ENCODE measurements at places on chromosomes 16 and 17. TPM values are rescaled to one million over a fixed set of nuclear protein-coding genes. Genes with fewer than 3 reads are reported as not detected.
A peak's percentile ranks its signal among the peaks of the same experiment; 100 is the strongest.

DNA sequence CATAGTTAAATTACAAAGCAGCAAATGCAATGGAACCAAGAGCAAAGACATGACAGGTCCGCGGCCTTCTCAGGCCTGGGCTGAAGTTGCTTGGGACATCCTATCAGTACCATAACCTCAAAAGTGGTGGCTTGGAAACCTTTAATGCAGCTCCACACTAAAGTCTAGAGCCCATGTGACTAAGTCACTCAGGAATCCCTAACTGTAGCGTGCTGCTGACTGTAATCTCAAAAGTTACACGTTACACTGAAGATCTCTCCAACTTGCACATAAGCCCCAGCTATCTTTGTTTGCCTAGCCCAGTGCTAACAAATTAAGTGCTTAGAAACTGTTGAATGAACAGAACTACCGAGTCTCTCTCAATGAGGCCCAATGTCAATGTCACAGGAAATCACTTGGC, 27.8 kb downstream of the NUP88 start:
- H3K27ac ChIP-seq, result no peak overlapping the region
- H3K36me3 ChIP-seq, result peaks cover 83% of the 10 kb centered on the region
- no peaks in the 10 kb centered on the region for H3K27me3 ChIP-seq
- H3K4me3 ChIP-seq, result no peak overlapping the region
- DNase-seq, result no peak

The PIMREG gene
- total RNA-seq, result 70.4 TPM

GRCh38 chr17:20273741-20274500, 193.4 kb downstream of the LGALS9B start:
- peak; percentile 44 for DNase-seq
- no peak overlapping the region for H3K27ac ChIP-seq
- H3K27me3 ChIP-seq, result no peaks in the 10 kb centered on the region
- H3K4me1 ChIP-seq, result no peaks in the 10 kb centered on the region
- H3K36me3 ChIP-seq, result peaks cover 5% of the 10 kb centered on the region

DNA sequence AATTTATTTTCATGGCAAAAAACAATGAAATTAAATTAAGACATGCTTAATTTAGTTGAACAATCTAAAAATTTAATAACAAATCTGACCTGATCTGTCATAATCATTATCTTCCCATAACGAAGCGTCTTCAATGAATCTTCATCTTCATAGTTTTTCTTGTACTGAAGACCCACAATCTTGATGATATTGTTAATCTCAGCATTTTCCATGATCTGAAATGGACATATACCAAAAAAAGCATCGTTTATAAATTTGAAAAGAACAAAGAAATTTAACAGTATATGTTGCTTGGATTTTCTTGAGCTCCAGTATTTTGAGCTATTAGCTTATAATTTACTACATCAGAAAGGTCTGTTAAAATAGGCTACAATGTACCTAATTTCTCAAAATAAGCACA, 10.2 kb downstream of the TOP2A start:
- DNase-seq, result no peak
- no peaks in the 10 kb centered on the region for H3K4me1 ChIP-seq

- no peak overlapping the region for H3K4me3 ChIP-seq
- no peaks in the 10 kb centered on the region for H3K36me3 ChIP-seq
- no peak for DNase-seq
- peaks cover 17% of the 10 kb centered on the region for H3K27me3 ChIP-seq
- no peaks in the 10 kb centered on the region for H3K4me1 ChIP-seq
These were observed 6.5 kb upstream of the ABR start for GRCh38 chr17:1186214-1186820.

- no peak for DNase-seq
- no peak overlapping the region for H3K27ac ChIP-seq
- H3K36me3 ChIP-seq, result peaks cover 3% of the 10 kb centered on the region
- H3K4me1 ChIP-seq, result no peaks in the 10 kb centered on the region
- H3K4me3 ChIP-seq, result no peak overlapping the region
- H3K27me3 ChIP-seq, result no peaks in the 10 kb centered on the region
These were observed 9.4 kb downstream of the C16orf86 start for GRCh38 chr16:67675999-67676398.

DNA sequence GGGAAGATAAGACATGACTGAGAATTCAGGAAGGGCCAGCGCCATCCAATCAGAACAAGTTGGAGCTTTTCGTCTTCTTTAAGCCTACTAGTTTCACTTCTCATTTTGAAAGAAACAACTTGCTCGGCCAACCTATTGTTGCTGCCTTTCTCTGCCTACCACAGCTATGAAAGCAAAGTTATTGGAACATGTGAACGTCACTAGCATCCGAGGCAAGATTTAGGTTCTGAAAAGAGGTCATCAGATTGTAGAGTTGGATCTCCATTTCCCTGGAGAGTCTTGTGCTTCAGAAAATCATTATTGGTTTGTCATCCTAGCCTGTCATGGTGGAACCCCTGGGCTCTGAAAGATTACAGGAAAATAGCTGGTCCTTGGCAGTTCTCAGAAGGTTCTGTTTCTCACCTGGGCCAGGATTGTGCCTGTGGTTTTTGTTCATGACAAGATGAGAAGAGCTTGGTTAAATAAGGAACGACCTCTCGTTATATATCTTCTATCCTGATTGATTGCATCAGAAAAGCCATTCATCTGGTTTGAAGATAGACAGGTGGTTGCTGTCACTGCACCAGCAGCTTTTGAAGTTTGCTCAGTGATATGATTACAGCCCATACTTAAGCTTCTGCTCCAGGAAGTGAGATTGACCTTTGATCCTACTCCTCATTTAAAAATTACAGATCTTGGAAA, 25.3 kb downstream of the CDH13 start:
- peaks cover 34% of the 10 kb centered on the region for H3K4me1 ChIP-seq
- H3K27ac ChIP-seq, result no peak overlapping the region
- no peak overlapping the region for H3K4me3 ChIP-seq
- no peaks in the 10 kb centered on the region for H3K27me3 ChIP-seq

DNA sequence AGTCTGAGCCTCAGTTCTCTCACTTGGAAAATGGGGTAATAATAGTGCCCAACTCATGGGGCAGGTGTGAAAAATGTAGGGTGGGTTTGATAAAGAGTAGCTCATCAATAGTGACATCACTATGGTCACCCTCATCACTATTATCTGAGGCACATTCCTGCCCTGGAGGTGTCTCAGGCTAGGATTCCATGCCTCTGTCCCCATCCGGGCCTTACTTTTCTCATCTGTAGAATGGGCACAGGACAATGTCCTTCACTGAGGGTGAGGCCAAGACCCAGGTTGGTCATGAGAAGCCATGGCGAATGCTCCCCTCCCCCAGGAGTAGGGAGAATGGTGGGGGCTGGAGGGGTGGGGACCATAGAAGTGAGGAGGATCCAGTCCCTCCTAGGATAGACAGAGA, 30.5 kb downstream of the MYO15A start:
- no peak overlapping the region for H3K4me3 ChIP-seq
- no peak for DNase-seq
- H3K27me3 ChIP-seq, result no peaks in the 10 kb centered on the region
- no peaks in the 10 kb centered on the region for H3K36me3 ChIP-seq
- H3K27ac ChIP-seq, result no peak overlapping the region

- H3K36me3 ChIP-seq, result no peaks in the 10 kb centered on the region
- H3K27ac ChIP-seq, result no peak overlapping the region
- H3K4me1 ChIP-seq, result no peaks in the 10 kb centered on the region
- peaks cover 6% of the 10 kb centered on the region for H3K27me3 ChIP-seq
- H3K4me3 ChIP-seq, result no peak overlapping the region
These were observed 11.5 kb upstream of the ZC3H18 start for GRCh38 chr16:88558457-88559442.

DNA sequence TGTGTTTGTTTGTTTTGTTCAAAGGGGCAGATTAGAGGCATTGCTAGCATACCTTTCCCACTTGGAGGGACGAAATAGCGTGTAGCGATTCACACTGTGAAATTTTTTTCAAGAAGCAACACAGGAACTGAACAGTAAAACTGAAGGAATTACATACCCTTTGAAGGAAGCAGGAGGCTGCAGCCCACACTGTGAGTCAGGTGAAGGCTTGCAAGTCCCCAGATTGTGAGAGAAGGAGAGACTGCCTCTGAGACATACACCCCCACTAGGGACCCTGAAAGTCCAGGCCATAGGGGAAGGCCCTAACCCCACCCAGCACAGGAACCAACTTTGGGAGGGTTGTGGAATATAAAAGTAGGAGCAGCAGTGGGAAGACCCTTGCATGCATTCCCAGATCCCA, 69.6 kb upstream of the HS3ST3A1 start:
- peak; percentile 70 for DNase-seq
- no peaks in the 10 kb centered on the region for H3K4me1 ChIP-seq
- no peak overlapping the region for H3K27ac ChIP-seq
- H3K4me3 ChIP-seq, result no peak overlapping the region

The MT2A gene
- total RNA-seq, result 6.8 TPM
